ENCODE measurements at places on chromosomes 7 and 10.

- no peak for DNase-seq
These were observed 86.0 kb upstream of the NOBOX start for GRCh38 chr7:144489504-144489903.

DNA sequence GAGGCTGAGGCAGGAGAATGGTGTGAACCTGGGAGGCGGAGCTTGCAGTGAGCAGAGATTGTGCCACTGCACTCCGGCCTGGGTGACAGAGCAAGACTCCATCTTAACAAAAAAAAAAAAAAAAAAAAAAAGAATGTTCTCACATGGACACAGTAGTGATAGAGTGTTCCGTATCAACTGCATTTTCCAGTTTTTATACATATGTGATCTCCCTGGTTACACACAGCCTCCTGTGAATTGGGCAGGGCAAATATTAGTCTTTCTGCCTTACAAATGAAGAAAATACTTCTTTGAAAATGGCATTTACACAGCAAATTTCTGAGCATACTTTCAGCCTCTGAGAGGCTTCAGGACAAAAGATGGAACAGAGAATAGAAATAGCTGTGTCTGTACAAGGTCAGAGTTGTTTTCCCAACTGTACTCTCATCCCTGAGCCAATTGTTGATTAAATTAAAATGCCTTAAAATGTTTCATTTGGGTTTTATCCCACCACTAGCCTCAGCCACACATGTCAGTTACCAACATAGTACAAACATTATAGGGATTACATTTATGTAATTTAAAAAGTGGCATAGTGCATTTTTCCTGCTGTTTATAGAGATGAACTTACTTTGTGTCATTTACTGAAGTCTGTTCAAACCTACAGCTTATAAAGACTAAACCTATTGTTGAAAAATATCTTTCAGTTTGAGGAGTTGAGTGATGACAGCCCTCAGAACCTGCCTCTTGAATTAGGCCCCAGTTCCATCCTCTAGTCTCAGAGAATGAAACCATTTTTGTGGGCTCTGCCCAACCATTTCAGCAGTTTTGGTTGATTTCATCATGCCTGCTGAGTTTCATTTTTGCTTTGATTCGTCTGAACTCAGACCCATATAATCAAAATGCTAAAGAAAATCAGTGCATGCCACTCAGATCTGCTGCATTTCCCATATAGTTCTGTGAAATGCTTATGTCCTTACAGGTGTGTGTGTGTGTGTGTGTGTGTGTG is 609.4 kb upstream of the C7orf33 start:
- no peak for DNase-seq

DNA sequence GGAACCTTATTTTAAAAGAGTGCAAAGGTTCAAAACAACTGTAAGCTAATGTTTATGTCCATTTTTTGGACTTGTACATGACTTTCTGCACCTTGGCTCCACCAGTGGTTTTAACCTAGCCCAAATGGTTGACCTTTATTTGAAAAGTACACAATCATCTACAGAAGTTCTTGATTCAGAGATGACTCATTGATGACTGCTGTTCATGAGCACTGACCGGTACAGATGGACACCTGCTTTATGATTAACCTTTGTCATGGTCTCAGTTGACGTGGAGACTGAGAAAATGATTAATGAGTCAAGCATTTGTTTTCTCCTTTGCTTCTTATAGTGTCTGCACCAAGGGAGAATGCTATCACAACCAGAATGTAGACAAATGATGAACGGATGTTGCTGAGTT is 55.7 kb upstream of the PTER start:
- no peak for DNase-seq

GRCh38 chr7:50166997-50167965 is 74.2 kb upstream of the ZPBP start:
- DNase-seq = no peak

DNA sequence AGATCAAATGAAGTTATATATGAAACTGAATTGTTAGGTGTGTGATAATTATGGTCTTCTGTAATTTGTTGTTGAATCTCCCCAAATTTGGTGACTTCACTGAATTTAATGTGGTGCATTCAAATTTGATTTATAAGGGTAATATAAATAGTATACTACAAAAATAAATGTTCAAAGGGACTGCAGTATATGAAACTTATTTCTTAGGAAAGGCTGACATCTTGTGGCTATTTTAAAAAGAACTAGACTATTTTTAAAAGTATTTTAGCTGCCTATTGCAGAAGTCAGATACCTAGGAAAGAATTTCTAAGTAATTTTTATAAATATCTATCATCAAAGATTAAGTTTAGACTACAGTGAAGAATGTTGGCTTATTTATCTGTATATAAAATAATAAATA is 36.6 kb downstream of the ATRNL1 start:
- peak; percentile 49 for DNase-seq

GRCh38 chr7:132777956-132778355 is 201.7 kb upstream of the PLXNA4 start:
- no peak for DNase-seq

DNA sequence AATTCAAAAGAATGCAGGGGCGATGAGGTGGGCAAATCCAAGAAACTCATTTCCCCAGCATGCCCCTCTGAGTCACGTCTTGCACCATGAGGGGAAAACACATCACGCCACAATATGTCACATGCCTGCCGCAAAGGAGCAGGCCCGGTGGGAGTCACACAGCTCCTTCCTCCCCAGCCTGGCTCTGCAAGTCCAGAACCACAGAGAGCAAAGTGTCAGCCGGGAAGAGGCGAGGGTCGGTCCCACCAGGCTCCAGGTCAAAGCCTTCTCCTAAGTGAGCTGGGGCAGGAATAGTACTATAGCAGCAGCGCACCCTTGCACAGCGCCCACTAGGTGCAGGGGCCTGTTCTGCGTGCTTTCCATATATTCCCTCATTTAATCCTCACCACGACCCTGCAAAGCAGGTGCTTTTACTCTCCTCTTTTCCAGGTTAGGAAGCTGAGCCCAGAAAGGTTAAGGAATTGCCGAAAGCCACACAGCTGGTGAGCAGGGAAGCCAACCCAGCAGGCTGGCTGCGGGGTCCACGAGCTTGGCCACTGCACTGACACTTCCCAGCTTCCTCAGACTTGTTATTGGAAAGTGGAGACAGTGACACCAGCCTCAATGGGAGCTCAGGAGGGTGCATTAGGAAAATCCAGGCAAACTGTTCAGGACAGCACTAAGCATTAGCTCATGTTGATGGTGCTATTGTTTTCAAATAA is 94.0 kb upstream of the ZMIZ1 start:
- peak; percentile 66 for DNase-seq

- DNase-seq = no peak
These were observed 172.7 kb downstream of the GNAI1 start for GRCh38 chr7:80307227-80307856.

DNA sequence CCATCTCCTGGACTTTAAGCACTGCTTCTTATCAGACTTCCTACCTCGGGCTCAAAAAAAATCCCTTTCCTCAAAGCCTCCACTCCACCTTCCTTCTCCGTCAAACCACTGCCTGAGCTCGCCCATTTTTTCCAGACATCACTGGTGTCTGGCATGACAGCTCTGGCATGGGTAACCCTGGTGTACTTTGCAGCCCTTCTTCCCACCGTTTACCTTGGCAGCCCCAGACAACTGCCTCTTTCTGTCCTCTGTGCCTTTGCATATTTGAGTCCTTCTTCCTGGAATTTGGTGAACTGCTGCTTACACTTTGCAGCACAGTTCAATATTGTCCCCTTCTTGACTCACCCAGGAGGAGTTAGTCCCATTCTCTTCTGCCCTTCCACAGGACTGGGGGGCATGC is 144.6 kb upstream of the TBX20 start:
- DNase-seq = no peak

- no peak for DNase-seq
These were observed 58.3 kb downstream of the CDHR3 start for GRCh38 chr7:106021151-106022067.

DNA sequence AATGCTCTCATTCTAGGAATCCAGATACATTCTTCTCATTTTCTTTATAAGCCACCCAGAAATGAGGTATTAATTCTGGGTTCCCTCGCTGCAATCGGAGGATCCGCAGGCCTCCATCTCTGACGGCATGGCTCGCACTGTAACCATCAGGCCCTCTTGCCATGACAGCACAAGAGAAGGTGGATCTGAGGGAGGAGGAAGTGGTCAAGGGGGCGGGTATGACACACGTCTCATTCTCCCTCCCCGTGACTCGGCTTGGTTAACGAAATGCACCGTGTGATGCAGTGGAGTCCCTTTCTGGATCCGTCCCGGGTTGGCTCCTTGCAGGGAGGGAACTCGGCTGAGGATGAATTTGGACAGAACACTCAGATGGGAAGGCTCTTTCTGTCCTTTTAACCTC is 280.2 kb downstream of the TCERG1L start:
- no peak for DNase-seq

GRCh38 chr10:73096449-73097304 is at the start of gene P4HA1:
Gene P4HA1, minus strand, starts transcription at chr10:73096866. Its CDS starts 21,983 bp downstream, at chr10:73074883.
- peak; percentile 97 for DNase-seq

- DNase-seq = no peak
These were observed 369.6 kb downstream of the FRMD4A start for GRCh38 chr10:13961097-13961496.

GRCh38 chr10:33026422-33026821 is 68.4 kb upstream of the ITGB1 start:
- DNase-seq = no peak

- DNase-seq = no peak
These were observed 49.0 kb downstream of the ALOX5 start for GRCh38 chr10:45422866-45423659.

GRCh38 chr7:139259142-139259541 is 28.1 kb downstream of the UBN2 start:
- no peak for DNase-seq

DNA sequence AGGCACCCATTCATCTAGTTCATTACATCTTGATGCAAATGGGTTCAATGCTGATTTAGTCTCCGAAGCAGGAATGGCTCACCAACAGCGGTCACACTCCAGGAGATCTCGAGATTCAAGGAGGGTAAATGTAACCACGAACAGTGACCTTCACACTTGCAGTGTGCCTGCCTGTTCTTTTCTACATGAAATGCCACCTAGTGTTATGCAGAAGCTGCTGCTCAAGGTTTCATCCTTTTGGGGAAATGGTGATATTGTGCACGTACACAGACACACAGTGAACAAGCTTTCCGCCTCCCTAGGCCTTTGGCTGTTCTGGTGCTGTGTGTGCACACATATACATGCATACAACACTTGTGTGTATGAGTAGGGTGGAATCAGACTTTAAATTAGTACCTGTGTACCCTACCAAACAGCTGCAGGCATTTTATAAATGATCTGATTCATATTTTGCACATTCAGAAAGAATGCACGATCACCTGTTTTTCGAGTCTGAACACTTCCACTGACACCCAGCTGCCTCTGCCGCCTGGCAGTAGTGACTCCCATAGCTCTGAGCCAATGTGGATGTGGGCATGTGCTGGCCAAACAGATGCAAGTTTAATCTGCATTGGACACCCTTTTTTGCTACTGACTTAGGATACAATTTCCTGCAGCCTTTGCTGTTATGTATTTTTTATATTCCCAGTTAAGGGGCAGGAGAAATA is 100.5 kb downstream of the TACC2 start:
- no peak for DNase-seq

DNA sequence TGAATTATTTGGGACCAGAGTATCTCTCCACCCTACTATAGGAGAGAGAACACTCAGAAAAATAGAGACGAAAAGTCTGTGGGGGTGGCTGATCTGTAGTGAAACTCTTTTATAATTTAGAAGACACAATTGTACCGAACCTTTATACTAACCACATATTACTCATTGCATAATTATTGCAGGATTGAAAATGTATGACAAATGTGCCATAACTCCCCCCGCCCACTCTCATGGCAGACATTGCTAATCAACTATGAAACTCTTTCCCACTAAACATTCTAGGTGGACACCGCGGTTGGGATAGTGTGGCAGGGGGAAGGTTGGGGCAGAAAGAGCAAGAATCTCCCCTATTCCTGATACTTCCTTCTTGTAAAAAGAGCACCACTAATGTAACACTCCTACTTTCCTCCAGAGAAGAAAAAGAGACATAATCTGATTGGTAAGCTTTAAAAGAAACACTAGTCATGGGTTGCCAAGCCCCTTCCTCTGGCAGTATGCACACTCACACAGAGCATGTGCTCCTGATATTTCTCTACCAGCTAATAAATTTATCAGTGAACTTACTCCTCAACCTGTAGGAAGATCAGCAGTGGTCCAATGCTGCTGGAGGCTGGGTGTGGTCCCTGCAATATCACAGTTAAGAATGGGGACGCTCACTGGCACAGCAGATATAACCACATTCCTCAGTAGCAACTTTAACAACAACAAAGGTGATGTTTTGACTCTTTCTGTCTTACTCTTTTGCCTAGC is 18.7 kb upstream of the ARID5B start:
- no peak for DNase-seq

GRCh38 chr10:101111547-101111946 is 19.6 kb upstream of the TLX1 start:
- no peak for DNase-seq

- no peak for DNase-seq
These were observed 34.1 kb downstream of the PTPRE start for GRCh38 chr10:127940866-127941640.

- no peak for DNase-seq
These were observed 73.8 kb downstream of the LRGUK start for GRCh38 chr7:134200970-134201369.
